ENCODE measurements at places on chromosomes 6 and 20. TPM values are rescaled to one million over a fixed set of nuclear protein-coding genes. Genes with fewer than 3 reads are reported as not detected.

Gene MOXD1
- 1.0 TPM for total RNA-seq

- DNase-seq = no peak
Measured at GRCh38 chr20:51125780-51126179, 102.9 kb upstream of the KCNG1 start.

DNA sequence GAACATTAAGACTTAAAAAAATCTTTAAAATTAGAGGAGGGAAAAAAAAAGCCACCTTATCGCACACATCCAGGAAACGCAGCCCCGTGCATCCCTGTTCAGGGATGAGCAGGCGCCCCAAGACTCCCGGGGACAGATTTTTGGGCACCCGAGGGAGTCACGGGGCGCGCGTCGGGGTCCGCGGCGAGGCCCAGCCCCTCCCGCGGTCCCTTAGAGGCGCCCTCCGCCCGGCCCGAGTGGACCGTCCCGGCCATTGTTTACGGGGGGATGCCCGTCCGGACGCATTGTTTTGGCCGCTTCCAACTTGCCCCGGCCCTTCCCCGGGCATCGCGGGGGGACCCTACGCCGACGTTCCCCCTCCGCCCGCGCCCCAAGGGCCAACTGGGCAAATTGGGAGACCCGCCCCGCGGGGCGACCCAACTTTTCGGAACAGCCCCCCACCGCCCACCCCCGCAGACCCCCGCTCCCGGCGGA lies 610 bp downstream of the ZNF217 start:
- peak; percentile 79 for DNase-seq

Gene ETV7
- 2.2 TPM for total RNA-seq

Gene C6orf58
- total RNA-seq = not detected

- DNase-seq = no peak
Measured at GRCh38 chr20:61458146-61458746, 206.2 kb downstream of the CDH4 start.

DNA sequence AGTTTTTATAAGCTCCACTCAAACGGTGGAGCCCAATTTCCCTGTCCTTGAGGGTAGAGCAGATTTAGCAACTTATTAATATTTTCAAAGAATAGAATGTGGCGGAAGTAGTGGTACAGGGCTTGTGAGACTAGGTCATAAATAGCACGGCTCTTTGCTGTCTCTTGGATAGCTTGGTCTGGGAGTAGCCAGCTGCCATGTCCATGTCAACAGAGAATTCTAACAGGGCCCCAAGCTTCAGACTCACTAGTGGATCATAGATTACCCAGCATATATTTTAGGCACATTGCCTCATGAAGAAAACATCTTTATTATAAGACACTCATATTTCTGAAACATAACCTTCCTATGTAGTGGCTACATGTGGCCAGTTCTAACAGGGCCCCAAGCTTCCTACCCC lies 755.7 kb downstream of the HDGFL1 start:
- DNase-seq = no peak

Gene PRDM13
- not detected for total RNA-seq

DNA sequence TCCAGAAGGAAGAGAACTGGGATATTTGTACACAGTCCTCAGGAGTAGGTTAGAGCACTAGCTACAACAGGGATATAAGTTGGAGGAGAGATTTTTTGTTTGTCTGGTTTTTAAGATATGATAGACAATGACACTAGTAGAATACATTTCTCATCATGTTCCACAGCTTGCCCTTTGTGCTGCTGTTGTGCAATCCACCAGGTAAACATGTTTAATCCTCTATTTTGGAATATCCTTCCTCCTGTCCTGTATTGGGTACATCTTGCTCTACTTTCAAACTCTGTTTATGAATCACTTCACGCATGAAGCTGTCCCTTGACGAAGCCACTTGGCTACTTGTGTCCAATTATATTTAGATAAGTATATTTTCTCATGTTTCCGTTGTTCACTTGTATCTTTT lies 153.6 kb upstream of the TENT5A start:
- DNase-seq = no peak

Measured in aorta (tissue), 5 donors.